ENCODE measurements at places on chromosomes 5 and 9.

DNA sequence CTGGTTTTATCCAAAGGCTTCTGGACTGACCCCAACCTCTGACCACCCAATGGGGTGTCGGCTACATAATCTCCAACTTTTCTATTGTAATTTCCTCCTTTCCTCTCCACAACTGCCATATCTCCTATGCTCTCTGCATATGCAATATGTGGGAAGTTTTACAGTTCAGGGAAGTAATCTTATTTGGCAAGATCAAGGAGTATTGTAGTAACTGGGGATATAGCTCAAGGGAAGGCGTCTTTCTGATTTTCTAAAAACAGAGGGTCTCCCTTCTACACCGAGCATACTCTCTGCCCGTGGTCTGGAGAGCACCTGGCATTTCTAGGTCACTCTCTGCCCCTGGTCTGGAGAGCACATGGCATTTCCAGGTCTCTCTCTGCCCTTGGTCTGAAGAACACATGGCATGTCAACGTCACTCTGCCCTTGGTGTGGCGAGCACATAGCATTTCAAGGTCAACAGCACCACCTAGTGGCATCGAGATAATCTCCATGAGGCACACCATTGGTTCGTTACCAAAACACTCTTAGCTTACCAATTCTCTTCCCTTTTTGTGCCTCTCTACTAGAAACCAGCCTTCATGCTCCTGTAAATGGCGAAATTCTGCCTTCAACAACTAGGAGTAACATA lies 616.4 kb upstream of the NUDT12 start:
- H3K27me3 ChIP-seq = no peaks in the 10 kb centered on the region
- no peaks in the 10 kb centered on the region for H3K4me1 ChIP-seq
- DNase-seq = no peak
- H3K27ac ChIP-seq = no peak overlapping the region
- H3K4me3 ChIP-seq = no peak overlapping the region
- H3K36me3 ChIP-seq = no peaks in the 10 kb centered on the region

DNA sequence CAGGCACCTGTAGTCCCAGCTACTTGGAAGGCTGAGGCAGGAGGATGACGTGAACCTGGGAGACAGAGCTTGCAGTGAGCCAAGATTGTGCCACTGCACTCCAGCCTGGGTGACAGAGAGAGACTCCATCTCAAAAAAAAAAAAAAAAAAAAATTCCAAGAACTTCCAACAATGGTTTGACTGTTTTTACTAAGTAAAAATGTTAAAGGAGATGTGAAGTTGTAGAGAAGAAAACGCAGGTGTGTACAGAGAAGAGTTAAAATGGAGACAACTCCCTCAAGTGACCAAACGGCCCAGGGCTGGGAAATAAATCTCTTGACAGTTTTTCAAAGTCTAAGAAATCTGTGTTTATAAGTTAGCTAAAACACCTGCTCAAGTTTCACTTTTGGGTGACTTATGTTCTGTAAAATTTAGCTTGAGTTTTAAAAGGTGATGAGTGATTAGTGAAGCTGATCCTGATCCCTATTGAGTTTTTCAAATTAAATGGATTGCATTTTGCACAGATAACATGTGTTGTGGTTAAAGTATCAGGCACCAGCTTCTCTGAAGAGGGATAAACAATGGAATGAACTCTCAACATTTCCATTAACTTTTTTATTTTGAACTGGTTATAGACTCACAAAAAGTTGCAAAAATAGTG lies 255.2 kb upstream of the CD180 start:
- no peaks in the 10 kb centered on the region for H3K36me3 ChIP-seq
- no peaks in the 10 kb centered on the region for H3K4me1 ChIP-seq
- H3K27ac ChIP-seq = no peak overlapping the region
- DNase-seq = no peak

DNA sequence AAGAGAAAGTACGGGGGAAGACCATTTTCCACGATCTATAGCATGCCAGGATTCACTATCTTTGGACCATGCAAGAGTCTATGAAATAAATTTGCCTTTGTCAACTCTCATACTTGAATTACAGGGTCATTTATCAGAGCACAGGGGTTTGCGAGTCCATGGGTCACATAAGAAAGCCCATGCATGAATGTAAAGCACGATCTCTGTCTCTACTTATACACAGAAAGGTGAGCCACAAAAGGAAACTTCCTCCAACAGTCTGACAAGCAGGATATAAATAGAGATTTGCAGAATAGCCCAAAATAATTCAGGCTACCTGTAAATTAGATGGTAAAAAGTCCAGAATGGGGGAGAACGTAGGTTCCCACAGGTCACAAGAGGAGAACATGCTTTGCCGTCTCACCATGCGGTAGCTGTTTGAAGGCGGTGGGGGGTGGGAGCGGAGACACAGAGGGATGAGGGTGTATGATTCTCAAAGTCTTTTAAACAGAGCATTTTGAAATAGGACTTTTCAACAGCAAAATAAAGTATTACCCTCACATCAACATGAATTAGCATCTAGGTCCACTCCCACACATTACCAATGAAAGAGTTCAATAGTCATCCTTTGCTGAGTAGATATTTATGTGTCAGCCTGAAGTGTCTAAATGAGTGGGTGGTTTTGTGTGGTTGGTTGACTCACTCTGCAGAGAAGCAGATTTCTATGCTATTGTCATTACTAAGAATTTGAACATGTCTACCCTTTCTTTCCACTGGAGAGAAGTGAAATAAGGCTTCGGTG lies 279.7 kb downstream of the EBF1 start:
- H3K4me1 ChIP-seq = no peaks in the 10 kb centered on the region
- no peaks in the 10 kb centered on the region for H3K27me3 ChIP-seq
- H3K36me3 ChIP-seq = peaks cover 7% of the 10 kb centered on the region
- DNase-seq = no peak
- no peak overlapping the region for H3K4me3 ChIP-seq

- H3K4me3 ChIP-seq = no peak overlapping the region
- DNase-seq = no peak
- peaks cover 10% of the 10 kb centered on the region for H3K4me1 ChIP-seq
- no peaks in the 10 kb centered on the region for H3K27me3 ChIP-seq
- H3K27ac ChIP-seq = no peak overlapping the region
Observed at GRCh38 chr5:68949256-68949655, 144.6 kb upstream of the SLC30A5 start.

DNA sequence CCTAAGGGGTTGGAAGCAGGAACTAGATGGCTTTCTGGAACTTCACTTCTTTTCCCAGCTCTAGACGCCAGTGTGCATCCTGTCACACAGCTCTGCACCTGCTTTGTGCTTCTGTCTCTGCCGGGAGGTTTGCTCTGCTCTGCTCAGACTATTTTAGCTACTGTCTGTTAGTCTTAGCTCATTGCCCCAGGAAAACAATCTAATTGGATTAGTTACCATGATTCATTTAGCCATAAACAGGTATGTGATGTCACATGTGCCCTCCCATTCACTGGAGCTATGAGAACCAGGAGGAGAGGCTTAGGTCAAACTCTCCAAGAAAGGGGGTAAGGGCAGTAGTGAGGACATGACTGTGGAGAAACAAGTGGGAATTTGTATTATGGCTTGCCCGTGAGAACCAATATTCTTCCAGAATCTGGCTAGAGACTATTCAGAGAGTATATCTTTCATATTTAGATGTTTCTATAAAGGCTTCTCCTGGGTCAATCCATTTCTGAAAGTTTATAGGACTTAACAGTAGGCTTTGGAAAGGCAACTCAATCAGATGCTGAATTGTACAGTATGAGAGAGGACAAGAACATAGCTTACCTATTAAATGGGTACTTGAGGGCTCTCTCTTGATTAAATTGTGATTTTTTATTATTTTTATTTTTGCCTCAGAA lies 22.4 kb upstream of the NREP start:
- H3K4me3 ChIP-seq = no peak overlapping the region
- no peak for DNase-seq
- no peaks in the 10 kb centered on the region for H3K27me3 ChIP-seq
- H3K4me1 ChIP-seq = peaks cover 11% of the 10 kb centered on the region
- H3K27ac ChIP-seq = no peak overlapping the region

DNA sequence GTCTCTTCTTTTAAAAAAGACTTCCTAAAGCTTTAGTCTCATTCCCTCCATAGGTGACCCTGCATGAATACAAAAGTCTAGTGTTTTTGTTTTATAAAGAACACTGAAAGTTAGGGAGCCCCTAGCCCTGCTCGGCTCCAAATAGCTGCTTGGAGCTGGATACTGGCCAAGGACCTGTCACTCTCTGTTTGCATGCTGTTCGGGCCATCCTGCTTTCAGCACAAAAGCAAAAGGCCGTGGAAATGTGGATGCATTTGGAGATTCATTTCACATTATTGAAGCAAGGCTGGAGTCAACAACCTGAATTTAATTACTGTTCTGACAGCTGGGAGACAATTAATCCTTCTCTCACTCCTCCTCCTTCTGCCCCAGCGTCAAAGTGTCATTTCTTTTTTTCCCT lies 151.7 kb upstream of the NMUR2 start:
- H3K4me3 ChIP-seq = no peak overlapping the region
- peak; percentile 0 for DNase-seq
- H3K36me3 ChIP-seq = no peaks in the 10 kb centered on the region
- no peaks in the 10 kb centered on the region for H3K4me1 ChIP-seq

DNA sequence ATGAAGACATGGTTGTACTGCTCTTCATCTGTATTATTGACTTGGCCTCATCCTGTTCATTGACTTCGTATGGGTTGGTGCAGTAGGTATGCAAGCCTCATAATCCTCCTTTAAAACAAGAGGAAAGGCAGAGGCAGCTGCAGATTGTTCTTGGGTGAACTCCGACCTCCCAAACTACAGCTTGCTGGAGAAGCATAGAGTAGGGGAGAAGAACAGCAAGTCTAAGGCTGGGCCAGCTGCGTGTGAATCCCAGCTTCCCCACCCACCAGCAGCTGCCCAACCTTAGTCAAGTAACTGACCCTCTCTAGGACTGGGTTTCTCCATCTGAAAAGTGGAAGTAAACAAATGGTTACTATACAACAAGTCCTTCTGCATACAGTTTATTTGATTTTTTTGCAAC lies 114.5 kb upstream of the WWC1 start:
- H3K27ac ChIP-seq = no peak overlapping the region
- DNase-seq = no peak
- H3K4me3 ChIP-seq = no peak overlapping the region

GRCh38 chr9:133058550-133059320 lies 3.0 kb upstream of the CEL start:
- H3K4me1 ChIP-seq = peaks cover 60% of the 10 kb centered on the region
- no peak overlapping the region for H3K27ac ChIP-seq
- H3K4me3 ChIP-seq = no peak overlapping the region
- H3K36me3 ChIP-seq = peaks cover 46% of the 10 kb centered on the region

- H3K4me1 ChIP-seq = no peaks in the 10 kb centered on the region
- no peak overlapping the region for H3K4me3 ChIP-seq
- H3K27ac ChIP-seq = no peak overlapping the region
Observed at GRCh38 chr9:79240774-79241173, 331.0 kb upstream of the TLE4 start.

DNA sequence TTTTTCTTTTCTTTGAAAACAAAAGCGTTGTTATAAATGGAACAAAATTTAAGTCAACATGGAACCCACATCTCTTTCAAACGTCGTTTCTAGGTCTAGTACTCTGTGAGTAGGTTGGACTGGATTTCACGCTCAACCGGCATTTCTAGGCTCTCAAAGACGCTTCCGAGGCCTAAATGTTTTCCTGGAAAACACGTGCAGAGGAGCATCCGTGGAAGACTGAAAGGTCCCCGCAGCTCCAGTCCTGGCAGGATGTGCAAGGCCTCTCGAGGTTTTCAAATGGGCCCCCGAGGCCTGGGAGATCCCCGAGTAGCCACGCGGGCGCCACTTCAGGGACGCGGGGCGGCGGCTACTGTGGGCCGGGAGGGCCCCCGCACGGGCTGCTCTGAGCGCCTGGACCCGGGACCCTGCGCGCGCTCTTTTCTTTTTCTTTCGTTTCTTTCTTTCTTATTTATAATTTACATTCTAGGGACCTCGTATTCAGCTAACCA lies 4.2 kb upstream of the IRX2 start:
- peaks cover 84% of the 10 kb centered on the region for H3K27me3 ChIP-seq
- H3K4me1 ChIP-seq = peaks cover 24% of the 10 kb centered on the region
- no peak overlapping the region for H3K27ac ChIP-seq
- H3K36me3 ChIP-seq = no peaks in the 10 kb centered on the region
- DNase-seq = peak; percentile 21

GRCh38 chr5:118068886-118069285 lies 919.5 kb downstream of the DTWD2 start:
- H3K36me3 ChIP-seq = no peaks in the 10 kb centered on the region
- H3K27me3 ChIP-seq = no peaks in the 10 kb centered on the region
- H3K4me3 ChIP-seq = no peak overlapping the region
- no peak for DNase-seq
- H3K27ac ChIP-seq = no peak overlapping the region

DNA sequence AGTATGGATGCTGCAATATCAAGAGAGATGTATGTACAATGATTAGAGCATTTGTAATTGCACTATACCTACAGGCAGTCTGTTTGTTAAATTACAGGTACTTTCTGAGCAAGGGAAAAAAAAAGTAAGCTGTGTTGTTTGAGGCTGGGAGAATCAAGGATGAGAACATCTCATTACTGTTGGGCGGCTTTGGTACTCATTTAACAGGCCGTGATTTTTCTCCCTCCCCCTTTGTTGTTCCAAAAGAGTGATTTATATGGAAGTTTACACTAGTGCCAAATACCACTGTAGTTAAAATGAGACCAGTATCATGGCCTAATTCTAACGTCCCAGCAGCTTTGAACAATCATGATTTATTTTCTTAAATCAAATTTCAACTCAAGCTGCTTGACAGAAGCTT lies 71.2 kb upstream of the GNA14 start:
- DNase-seq = no peak
- no peaks in the 10 kb centered on the region for H3K36me3 ChIP-seq
- no peak overlapping the region for H3K4me3 ChIP-seq
- no peaks in the 10 kb centered on the region for H3K4me1 ChIP-seq

- no peaks in the 10 kb centered on the region for H3K4me1 ChIP-seq
- no peaks in the 10 kb centered on the region for H3K36me3 ChIP-seq
- H3K27ac ChIP-seq = peak overlapping the region; percentile 33
- peak; percentile 56 for DNase-seq
- H3K27me3 ChIP-seq = no peaks in the 10 kb centered on the region
Observed at GRCh38 chr9:272251-273213, 57.9 kb downstream of the DOCK8 start.

- H3K27ac ChIP-seq = no peak overlapping the region
- H3K4me1 ChIP-seq = peaks cover 3% of the 10 kb centered on the region
- no peaks in the 10 kb centered on the region for H3K27me3 ChIP-seq
Observed at GRCh38 chr5:15135661-15136060, 264.1 kb upstream of the ANKH start.

- no peak overlapping the region for H3K27ac ChIP-seq
- no peaks in the 10 kb centered on the region for H3K27me3 ChIP-seq
- DNase-seq = no peak
- H3K36me3 ChIP-seq = no peaks in the 10 kb centered on the region
- H3K4me1 ChIP-seq = no peaks in the 10 kb centered on the region
- no peak overlapping the region for H3K4me3 ChIP-seq
Observed at GRCh38 chr5:177123789-177124485, 9.6 kb upstream of the NSD1 start.

- DNase-seq = peak; percentile 82
- H3K4me3 ChIP-seq = no peak overlapping the region
- peaks cover 43% of the 10 kb centered on the region for H3K4me1 ChIP-seq
- peak overlapping the region; percentile 57 for H3K27ac ChIP-seq
- peaks cover 7% of the 10 kb centered on the region for H3K27me3 ChIP-seq
Observed at GRCh38 chr9:135976944-135977343, 15.8 kb upstream of the UBAC1 start.

- H3K4me3 ChIP-seq = no peak overlapping the region
- H3K27ac ChIP-seq = no peak overlapping the region
- H3K4me1 ChIP-seq = no peaks in the 10 kb centered on the region
- peaks cover 3% of the 10 kb centered on the region for H3K27me3 ChIP-seq
- no peaks in the 10 kb centered on the region for H3K36me3 ChIP-seq
Observed at GRCh38 chr5:1265026-1265425, 29.8 kb downstream of the TERT start.

- DNase-seq = no peak
- peaks cover 11% of the 10 kb centered on the region for H3K4me1 ChIP-seq
- H3K27me3 ChIP-seq = no peaks in the 10 kb centered on the region
- peak overlapping the region; percentile 72 for H3K27ac ChIP-seq
- peaks cover 50% of the 10 kb centered on the region for H3K36me3 ChIP-seq
- H3K4me3 ChIP-seq = peak overlapping the region; percentile 93
Observed at GRCh38 chr5:140647042-140647419, 399 bp downstream of the NDUFA2 start.
